ENCODE measurements at places on chromosomes 7 and 10.

GRCh38 chr10:31650010-31650409 is 278.6 kb downstream of the ARHGAP12 start:
- no peak for DNase-seq
- H3K36me3 ChIP-seq = no peaks in the 10 kb centered on the region
- no peak overlapping the region for H3K4me3 ChIP-seq
- H3K4me1 ChIP-seq = no peaks in the 10 kb centered on the region
- H3K27ac ChIP-seq = no peak overlapping the region

DNA sequence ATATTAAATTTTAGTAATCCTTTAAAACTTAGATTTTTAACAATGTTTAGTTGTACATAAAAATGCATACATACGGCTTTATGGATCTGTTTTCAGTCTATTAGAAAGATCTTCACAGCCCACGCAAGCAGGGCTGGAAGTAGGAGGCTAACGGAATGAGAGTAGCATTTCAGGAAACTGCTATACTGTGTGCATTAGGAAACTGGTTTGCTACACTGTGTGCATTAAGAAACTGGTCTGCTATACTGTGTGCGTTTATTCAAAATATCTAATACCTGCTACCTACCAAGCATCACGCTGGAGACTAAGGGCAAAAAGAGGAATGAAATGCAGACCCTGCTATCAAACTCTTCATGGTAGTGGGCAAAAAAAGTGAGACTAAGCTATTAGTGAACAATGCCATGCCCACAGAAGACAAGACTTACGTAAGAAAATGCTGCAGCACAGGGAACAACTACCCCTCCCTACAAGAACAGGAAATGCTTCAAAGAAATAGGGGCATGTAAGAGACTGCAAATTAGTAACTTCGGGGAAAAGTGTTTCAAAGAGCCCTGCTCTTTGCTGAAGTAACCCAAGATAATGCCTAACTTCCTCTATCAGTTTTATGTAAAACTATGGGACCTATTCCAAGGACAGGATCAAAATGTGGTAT is 11.3 kb downstream of the RAB11FIP2 start:
- peaks cover 18% of the 10 kb centered on the region for H3K4me1 ChIP-seq
- H3K27me3 ChIP-seq = no peaks in the 10 kb centered on the region
- H3K36me3 ChIP-seq = peaks cover 4% of the 10 kb centered on the region
- DNase-seq = no peak

DNA sequence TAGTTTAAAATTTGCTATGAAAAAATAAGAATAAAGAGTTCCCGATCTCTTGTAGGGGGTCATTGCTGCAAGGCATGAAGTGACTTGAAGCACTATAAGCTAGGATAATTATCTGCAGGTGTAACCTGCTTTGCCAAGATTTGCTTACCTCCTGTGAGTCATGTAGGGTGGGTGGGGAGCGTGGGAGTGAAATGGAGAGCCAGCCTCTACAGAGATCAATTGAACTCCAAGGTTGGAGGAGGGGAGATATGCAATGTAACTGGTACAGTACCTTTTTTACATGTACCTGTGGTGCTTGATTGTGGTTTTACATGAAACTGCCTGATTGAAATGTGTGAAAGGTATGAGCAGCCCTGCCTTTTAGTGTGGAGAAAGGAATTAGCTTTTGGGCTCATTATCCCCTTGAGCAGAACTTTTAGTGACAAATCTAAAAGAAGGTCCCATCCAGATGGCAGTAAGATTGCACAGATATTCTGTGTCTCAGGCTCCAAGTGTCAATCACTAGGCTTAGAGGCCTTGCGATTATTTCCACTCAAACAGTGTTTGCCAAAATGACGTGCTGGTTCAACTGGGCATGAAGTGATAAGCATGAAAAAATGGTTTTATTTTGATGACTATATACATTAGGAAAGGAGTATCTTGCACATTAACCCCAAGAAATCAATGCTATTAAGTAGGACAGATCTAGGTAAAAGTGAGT is 138.6 kb upstream of the GRB10 start:
- H3K36me3 ChIP-seq = no peaks in the 10 kb centered on the region
- no peak overlapping the region for H3K27ac ChIP-seq
- no peaks in the 10 kb centered on the region for H3K4me1 ChIP-seq
- no peak overlapping the region for H3K4me3 ChIP-seq

GRCh38 chr7:2646336-2646679 is 14.5 kb downstream of the TTYH3 start:
- no peaks in the 10 kb centered on the region for H3K36me3 ChIP-seq
- DNase-seq = no peak
- no peak overlapping the region for H3K4me3 ChIP-seq
- peaks cover 29% of the 10 kb centered on the region for H3K4me1 ChIP-seq
- H3K27me3 ChIP-seq = peaks cover 3% of the 10 kb centered on the region

GRCh38 chr7:149245244-149245643 is 5.8 kb downstream of the ZNF212 start:
- H3K27me3 ChIP-seq = peaks cover 2% of the 10 kb centered on the region
- H3K4me1 ChIP-seq = peaks cover 53% of the 10 kb centered on the region
- H3K36me3 ChIP-seq = peaks cover 5% of the 10 kb centered on the region
- no peak overlapping the region for H3K27ac ChIP-seq
